ENCODE measurements at places on chromosomes 1 and 21.

DNA sequence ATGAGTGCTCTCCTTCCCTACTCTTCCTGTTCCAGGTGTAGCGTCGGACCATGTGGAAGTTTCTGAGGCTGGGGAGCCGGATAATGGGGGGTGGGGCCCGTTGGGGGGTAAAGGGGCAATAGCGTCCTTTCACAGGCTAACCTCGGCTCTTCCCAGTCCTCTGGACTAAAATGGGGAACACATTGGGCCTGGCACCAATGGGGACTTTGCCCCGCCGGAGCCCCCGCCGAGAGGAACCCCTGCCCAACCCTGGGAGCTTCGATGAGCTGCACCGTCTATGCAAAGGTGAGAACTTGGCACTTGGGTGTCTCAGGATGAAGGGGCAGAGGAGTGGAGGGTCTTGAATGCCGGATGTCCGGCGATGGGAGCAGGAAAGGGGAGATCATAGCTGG, 456 bp downstream of the TOMM40L start:
- no peak for DNase-seq

GRCh38 chr1:164155347-164155746, 403.6 kb upstream of the PBX1 start:
- no peak for DNase-seq

GRCh38 chr1:56330391-56331026, 248.9 kb downstream of the PLPP3 start:
- no peak for DNase-seq

- no peak for DNase-seq
Measured at GRCh38 chr1:1430992-1431844, 4.3 kb upstream of the VWA1 start.

Measured in NCI-H510A (cell line).